WTC11 (cell line): ENCODE measurements at places on chromosomes 12 and 14. TPM values are rescaled to one million over a fixed set of nuclear protein-coding genes. Genes with fewer than 3 reads are reported as not detected.

GRCh38 chr12:5588591-5588990 is 156.7 kb downstream of the NTF3 start:
- DNase-seq: no peak

DNA sequence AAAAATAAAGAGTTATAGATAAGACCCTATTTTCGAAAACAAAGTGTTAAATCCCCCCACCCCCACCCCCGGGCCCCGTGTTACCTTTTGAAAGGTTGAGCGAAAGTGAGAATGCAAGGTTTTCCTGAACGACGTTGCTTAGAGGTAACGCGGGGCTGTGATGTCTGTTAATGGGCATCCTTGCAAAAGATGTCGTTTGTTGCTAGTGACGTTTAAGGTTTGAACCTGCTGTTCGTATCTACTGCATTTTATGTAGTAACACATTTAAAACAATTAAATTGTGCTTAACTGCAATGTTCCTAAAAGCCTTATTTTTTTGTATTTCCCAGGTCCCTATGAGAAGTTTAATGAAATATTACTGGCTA is 1.2 kb downstream of the CPSF6 start:
- DNase-seq: no peak

Gene LRRIQ1
- total RNA-seq: 0.46 to 1.3 TPM (median 0.82 TPM) in 3 replicates

DNA sequence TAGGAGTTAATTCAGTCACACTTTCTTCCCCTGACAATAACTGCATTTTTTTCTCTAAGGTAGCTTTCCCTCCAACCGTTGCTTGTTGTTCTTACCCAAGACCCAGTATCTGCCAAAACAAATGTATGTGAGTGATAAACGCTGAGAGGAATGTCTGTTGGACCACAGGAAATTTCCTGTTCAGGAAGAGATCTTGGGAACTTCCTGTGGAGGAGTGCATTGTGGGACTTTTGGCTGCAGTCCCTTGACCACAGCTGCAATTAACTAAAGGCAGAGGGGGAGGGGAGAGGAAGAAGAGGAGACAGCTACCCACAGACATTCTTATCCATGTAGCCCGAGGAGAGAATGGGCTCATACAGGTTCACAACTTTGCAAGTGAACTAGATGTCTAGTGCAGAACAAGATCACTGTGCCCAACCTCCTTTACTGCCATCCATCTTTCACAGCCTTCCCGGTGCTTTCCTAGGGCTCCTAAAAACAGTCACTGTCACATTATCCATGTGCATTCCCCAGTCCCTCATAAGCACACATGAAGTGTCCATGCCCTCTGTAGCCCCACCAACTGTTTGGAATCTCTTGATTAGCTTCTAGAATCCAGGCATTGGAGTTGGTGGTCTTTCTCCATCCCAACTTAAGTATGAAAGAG is 149.5 kb downstream of the ETV6 start:
- DNase-seq: no peak

GRCh38 chr14:69606258-69607184 is 4.9 kb upstream of the SUSD6 start:
- no peak for DNase-seq

- no peak for DNase-seq
These were observed 58.2 kb downstream of the DIO3 start for GRCh38 chr14:101619484-101619883.

GRCh38 chr12:46858368-46858767 is 32.6 kb upstream of the SLC38A4 start:
- DNase-seq: no peak

DNA sequence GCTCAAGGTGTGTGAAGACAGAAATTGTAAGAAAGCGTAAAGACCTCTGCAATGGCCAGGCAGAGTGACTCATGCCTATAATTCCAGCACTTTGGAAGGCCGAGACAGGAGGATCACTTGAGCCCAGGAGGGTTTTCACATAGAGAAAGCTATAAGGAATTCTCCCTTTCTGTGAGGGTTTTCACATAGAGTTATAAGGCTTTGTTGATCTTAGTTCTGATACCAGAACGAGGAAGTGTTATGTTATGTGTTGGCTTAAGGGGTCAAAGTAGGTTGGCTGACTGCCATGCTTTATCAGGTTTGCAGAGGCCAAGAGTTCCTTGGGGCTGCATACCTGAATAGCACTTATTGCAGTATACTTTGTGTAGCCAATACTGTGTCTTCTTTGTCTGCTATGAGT is 139.1 kb downstream of the ERC1 start:
- no peak for DNase-seq

DNA sequence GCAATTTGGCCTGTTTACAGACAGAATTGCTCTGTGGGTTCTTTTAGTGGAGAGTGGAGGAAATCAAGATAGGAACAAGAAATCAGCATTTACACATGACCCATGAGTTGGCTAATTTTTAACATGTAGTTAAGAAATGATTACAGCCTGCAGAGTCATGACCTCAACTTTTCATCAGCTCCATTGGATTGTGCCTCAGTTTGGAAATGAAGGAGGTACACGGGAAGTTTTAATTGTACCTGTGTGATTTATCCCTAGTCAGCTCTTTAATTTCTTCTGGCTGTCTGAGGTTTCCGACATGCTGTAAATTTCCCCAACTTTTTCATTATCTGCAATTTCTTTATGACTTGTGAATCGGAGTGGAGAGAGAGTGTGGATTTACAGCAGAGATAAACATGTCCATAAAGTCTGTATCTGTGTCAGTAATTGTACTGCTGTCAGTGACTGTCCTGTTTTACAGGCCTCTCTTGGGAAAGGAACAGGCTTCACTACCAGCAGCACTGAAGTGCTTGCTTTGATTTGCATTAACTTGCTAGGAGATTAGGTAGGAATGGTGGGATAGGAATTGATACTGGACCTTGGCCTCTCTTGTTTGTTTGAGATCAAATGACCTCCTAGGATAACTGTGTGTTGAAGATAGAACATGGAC is 49.2 kb downstream of the LIN52 start:
- no peak for DNase-seq

DNA sequence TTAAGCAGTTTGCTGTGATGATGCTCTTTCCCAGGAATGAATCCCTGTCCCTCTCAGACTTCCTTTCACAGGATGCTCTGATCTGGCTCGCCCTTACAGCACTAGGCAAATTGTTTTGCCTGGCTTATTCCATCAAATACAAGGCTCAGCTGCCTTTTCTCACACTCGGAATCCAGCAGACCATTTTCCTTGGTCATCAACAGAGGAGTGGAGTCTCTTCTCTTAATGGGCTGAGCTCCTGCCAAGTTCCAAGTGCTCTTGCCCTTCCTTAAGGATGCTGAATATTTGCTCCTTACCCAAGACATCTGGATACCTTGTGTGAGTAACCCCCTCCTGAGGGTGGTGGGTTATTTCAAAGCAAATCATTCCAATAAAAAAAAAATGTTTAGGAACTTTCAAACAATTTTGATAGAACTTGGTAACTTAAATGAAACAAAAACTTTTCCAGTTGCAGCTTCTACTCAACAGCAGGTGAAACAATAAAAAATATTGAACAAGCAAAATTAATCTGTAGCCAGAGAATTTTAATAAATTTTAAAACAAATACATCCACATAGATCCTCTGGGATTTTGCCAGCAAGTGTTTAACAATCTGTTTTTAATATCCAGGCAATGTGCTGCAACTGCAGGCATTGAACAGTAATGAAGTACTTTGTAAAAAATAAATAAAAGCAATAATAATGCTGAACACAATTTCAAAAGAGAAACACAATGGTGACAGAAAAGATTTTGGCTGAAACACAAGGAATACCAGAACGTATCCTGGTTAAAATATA is 264.0 kb upstream of the FAR2 start:
- DNase-seq: no peak

Gene SRRM4
- total RNA-seq: 0.78 to 0.96 TPM (median 0.96 TPM) in 3 replicates

DNA sequence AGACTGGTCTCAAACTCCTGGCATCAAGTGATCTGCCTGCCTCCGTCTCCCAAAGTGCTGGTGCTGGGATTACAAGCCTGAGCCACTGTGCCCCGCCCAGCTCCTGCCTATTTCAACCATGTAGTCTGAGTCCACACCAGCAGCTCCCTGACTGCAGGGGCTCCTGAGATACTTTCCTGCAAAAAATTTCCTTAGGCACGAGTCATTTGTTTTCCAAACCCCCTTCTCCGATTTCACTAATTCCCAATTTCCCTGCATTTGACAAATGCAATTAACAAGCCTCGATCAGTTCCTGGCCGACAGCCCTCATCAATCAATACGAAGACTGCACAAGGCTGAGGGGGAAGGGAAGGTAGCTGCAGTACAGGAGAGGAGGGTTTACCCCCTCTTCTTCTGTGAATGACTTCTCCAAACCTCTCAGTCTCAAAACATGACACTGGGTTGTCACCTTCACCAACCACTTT is 10.1 kb downstream of the PSMB5 start:
- no peak for DNase-seq

Gene AQP6
- 0.09 to 0.21 TPM (median 0.18 TPM) in 3 replicates for total RNA-seq

GRCh38 chr12:103138538-103138937 is 181.1 kb downstream of the ASCL1 start:
- DNase-seq: no peak

DNA sequence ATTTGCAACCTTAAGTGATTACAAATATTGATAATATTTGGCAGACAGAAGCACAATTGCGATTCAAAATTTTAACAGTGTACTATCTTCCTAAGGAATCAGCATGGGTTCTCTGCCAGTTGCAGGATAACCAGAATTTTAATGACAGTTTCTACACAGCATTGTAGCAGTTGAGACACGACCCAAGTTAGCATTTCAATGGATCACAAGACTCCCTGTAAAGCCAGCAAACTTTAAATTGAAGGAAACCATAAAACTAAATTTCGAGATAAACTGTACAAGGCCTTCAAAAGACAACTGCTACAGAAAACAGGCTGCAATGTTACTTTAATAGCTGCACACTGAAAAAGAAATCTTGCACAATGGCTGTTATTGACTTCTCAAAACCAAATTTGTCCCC is 154.9 kb downstream of the MED13L start:
- no peak for DNase-seq

- no peak for DNase-seq
These were observed 138.4 kb downstream of the SEC23A start for GRCh38 chr14:38964630-38965029.

DNA sequence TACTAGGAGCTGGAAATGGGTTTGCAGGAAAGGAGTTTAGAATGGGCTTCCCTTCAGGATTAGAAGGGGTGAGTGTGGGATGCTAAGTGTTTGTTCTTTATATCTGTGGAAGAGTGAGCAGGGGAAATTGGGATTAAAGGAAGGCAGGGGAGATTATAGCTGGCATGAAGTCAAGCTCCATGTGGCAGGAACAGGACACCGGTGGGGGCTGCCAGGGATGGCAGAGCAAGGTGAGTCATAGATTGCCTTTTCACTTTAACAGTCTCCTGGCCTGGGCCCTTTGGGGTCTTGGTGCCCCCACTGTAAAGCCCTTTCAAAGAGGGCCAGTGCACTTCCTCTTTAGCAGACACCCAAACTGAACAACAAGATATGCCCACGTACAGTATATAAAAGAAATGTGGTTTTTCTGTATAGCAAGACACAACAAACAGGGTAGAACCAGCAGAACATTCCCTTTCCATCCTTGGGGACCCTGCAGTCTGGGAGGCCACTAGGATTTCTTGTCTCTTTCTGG is 23.1 kb upstream of the FBXO21 start:
- DNase-seq: no peak

DNA sequence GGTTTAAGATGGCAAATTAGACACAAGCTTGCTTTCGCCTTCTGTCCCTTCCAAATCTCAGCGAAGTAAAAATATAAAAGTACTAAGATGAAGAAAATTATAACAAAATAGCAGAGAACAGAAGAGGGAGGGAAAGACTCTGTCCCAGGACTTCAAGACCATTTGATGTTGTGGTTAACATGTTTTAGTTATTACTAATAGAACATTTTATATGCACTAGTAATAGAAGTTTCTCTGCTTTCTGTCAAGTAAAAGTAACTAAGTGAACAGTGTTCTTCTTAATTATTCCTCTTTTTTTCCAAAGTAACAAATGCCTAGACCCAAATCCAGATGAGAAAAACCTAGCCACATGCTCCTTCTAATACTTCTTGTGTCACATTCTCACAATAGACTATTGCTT is 85.1 kb upstream of the DAAM1 start:
- DNase-seq: no peak

DNA sequence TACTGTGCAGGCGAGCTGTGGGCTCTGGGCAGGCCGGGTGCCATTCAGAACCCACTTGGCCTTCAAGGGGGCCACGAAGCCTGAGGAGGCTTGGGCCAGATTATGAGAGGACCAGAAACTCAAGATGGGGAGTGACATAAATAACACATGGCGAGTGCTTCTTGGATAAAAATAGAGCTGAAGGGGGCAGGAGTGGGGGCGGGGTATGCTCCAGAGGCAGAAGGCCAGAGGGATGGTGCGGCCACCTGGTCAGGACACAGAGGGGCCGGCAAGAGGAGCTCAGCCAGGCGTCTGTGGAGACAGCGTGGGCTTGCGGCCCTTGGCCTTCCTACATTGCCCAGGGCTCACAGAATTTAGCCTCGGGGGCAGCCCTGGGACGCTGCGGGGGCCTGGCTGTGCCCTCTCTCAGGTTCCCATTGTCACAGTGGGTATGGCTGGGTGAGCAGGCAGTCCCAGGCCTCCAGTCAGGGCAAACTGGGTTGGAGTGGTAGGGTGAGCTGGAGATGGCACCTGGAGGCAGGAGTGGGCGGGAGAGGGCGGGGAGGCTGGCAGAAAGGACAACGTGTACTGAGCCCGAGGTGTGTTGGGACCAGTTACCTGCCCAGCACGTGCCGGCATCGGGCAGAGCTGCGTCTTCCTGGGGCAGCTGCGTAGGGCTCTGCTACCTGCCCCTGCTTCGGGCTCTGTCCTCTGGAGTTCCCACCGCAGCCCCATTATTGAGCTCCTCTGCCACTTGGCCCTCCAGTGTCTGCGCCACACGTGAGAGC is 7.4 kb upstream of the SLC25A29 start:
- no peak for DNase-seq

Gene ASB8
- total RNA-seq: 7.4 to 11.3 TPM (median 8.8 TPM) in 3 replicates

DNA sequence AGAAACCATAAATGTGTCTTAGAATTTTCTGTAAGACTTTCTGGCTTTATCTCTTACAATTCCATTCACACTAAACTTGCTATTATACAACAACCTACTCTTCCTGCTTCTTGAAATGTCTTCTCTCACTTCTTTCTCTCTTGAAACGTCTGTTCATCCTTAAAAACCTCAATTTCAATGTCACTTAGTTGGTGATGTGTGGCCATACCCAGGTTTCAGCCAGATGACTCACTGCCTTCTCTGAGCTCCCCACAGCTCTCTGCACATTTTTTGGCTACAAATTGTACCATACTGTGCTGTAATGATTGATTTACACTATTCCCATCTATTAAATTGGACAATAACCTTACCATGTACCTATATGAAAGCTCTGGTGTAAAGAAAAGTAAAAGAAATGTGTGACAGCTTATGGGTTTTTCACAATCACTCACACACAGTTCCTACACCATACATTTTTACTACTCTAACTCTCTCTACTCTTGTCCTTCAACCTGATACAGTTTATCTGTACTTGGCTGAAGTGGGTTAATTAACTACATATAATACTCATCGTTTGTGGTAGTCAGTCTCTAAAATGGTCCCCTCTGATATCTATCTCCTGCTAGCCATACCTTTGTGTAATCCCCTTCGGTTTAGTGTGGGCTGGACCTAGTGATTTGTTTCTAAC is 222.1 kb downstream of the NELL2 start:
- DNase-seq: no peak

- no peak for DNase-seq
These were observed 66.5 kb upstream of the ABCD2 start for GRCh38 chr12:39685854-39686657.

Gene SERPINA10
- total RNA-seq: 0.04 TPM in 1 of 3 replicates, not detected in the others

Gene RAB2B
- total RNA-seq: 29.6 to 33.3 TPM (median 31.7 TPM) in 3 replicates

Gene TRPV4
- total RNA-seq: 2.9 to 5.4 TPM (median 5.1 TPM) in 3 replicates

GRCh38 chr12:3171195-3171591 is 94.0 kb downstream of the TSPAN9 start:
- DNase-seq: no peak

Gene TCL1B
- 5.7 to 7.2 TPM (median 7.0 TPM) in 3 replicates for total RNA-seq

GRCh38 chr14:68281497-68281896 is 461.9 kb downstream of the RAD51B start:
- DNase-seq: no peak
